ENCODE measurements at places on chromosomes 16 and 17.
A peak's percentile ranks its signal among the peaks of the same experiment; 100 is the strongest.

GRCh38 chr16:84788920-84789391 lies 30.8 kb upstream of the CRISPLD2 start:
- DNase-seq: no peak

- no peak for DNase-seq
These were observed 31.9 kb downstream of the COG1 start for GRCh38 chr17:73224663-73225305.

DNA sequence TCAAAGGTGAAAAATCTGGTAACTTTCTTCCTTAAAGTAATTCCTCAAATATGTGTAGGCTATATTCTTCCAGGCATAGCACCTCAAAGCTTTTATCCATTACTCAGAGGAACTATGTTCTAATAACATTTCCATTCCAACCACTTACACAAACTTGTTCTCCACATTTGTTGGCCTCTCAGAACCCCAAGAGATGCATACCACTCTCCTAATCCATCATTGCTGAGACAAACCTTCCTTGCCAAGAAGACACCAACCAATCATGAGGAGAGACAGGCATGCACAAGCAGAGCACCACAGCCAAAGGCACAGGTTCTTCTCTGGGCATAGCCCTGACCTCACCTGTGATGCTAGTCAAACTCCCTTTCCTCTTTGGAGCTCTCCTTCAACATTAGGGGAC lies 20.9 kb downstream of the CDH11 start:
- DNase-seq: no peak

- no peak for DNase-seq
These were observed 140.3 kb downstream of the ASIC2 start for GRCh38 chr17:33152783-33153182.

- peak; percentile 80 for DNase-seq
These were observed 24.3 kb upstream of the ZNF750 start for GRCh38 chr17:82863941-82864712.

GRCh38 chr17:326010-326621 lies 26.5 kb downstream of the RPH3AL start:
- no peak for DNase-seq

DNA sequence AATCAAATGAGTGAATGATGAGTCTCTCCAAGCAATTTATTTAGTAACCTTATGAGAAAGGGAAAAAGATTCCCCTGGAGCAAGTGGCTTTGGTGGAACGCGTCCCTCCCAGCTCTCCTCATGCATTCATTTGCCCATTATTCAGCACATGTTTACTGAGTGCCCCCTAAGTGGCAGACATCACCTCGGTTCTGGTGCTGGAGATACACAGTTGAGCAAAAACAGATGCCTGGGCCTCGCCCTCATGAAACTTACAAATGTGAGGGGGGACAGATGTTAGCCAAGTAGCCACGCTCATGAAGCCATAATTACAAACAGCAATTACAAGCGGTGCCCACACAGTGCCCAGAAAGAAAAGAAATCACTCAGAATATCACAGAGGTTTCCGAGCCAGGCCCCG lies 45.1 kb upstream of the CIBAR2 start:
- DNase-seq: no peak

DNA sequence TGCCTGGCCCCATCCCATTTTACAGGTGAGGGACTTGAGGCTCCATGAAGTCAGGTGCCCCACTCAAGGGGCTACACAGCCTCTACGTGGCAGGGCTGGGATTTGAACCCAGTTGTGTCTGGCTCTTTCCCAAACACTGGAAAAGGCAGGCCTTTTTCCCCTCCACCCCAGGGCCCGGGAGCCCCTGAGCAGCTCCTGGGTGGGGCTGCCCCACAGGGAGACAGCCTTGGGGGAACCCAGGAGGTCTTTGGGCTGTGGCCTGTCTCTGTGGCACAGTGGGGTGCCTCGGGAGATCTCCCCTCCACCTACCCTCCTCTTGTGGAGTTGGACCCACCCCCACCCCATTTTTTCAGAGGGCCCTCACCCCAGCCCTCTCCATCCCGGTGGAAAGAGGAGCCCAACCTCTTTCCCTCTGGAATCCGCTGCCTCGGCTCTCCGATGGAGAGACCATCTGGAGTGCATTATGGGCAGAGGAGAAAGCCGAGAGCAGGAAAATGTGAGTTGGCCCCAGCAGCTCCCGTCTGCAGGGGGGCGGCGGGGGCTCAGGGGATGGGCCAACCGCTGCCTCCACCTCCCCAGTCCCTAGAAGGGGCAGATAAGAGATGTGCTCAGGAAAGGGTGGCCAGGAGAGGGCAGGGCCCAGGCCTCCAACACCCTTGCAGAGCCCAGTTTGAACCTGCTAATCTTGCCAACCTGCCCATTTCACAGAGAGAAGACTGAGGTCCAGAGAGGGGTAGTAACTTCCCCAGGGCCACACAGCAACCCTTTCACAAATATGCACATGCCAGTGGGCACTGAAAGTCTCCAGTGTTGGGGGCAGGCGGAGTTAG lies 15.4 kb upstream of the TMEM92 start:
- DNase-seq: no peak

- DNase-seq: no peak
These were observed 2.9 kb downstream of the CDIP1 start for GRCh38 chr16:4535627-4536108.

DNA sequence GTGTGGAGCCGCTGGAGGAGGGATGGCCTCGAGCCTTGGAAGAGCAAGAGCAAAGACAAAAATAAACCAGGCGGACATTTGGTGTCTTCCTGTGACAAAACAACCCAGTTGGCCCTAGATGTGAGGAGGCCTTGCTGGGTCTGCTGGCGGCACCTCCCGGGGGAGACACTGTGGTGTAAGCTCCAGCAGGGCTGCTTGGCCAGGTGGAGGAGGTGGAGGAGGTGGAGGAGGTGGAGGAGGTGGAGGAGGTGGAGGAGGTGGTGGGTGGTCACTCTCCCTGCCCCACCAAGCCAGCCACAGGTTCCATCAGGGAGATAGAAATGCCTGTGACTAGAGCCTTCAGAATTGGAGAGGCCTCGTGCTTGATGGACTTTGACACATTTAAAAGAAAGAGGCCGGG lies 32.1 kb downstream of the DBNDD1 start:
- DNase-seq: no peak

DNA sequence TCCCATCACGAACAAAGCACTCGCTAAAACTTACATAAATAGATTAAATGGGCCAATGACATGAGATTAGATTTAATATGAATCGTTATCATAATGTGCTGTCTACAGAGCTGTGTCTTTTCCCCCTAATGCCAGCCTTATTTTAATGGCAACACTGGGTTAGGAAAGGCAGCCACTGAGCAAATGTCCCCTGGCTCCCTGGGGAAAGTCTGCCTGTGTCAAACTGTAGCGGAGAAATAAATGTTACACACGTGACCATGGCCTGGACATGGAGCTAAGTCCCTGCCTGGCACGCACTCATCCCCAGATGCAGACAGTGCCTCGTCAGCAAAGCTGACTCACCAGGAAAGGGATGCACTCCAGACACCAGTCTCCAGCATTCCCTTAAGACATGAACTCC lies 61.3 kb upstream of the SDK2 start:
- no peak for DNase-seq

- no peak for DNase-seq
These were observed 228.5 kb downstream of the TOX3 start for GRCh38 chr16:52318302-52319009.

GRCh38 chr16:80627108-80627507 lies 86.3 kb downstream of the DYNLRB2 start:
- DNase-seq: no peak

DNA sequence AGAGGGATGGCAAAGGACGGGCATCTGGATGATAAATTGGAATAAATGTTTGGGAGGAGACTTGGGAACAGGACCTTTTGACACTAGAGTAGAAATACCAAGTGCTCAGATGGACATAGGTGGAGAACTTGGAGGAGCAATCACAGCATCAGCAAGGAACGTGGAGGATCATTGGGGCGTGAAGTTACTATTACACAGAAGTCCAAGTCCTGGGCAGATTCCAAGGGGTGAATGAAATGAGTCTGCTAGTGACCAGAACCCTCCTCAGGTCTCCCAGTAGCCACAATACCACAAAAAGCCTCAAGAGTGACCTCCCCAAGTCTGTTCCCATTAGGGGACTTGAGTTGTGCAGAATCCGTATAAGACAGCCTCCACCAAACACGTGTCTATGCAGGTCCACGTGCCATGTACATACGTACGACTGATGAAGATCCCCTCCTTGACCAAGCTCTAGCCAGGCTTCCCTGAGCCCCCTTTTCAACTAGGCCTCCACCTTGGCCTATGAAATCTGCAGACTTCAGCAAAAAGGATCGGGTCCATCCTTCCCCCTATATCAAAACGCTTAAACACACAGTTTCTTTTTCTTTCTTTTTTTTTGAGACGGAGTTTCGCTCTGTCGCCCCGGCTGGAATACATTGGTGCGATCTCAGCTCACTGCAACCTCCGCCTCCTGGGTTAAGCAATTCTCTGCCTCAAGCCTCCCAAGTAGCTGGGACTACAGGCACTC lies 2.2 kb downstream of the C17orf67 start:
- no peak for DNase-seq

GRCh38 chr17:29292992-29293889 lies 707 bp downstream of the NUFIP2 start:
- DNase-seq: peak; percentile 56

- no peak for DNase-seq
These were observed 24.2 kb downstream of the C1QTNF1 start for GRCh38 chr17:79047923-79048825.

DNA sequence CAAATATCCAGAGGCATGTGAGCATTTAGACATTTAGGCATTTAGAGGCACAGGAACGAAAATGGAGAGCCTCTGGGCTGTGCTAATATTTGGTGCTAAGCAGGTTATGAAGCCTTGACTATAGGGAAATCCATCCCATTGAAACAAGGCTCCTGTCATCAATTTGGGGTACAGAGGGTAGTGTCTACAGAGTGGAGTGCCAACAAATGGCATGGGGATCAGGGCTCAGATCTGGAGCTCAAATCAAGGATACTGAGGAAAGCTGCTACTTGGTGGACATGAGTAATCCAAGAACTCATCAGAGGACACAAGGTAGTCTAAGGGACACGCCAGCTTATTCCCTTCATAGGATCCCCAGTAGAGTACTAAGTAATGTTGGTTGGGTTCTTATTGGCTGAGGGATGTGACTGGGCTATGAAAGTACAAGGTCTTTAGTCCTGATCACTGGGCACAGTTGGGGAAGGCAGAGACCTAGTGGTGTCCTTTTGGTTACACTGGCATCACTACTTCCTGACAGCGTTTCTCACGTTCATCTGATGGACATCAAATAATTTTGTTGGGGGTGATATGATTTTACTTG lies 5.2 kb downstream of the KRT10 start:
- DNase-seq: no peak

DNA sequence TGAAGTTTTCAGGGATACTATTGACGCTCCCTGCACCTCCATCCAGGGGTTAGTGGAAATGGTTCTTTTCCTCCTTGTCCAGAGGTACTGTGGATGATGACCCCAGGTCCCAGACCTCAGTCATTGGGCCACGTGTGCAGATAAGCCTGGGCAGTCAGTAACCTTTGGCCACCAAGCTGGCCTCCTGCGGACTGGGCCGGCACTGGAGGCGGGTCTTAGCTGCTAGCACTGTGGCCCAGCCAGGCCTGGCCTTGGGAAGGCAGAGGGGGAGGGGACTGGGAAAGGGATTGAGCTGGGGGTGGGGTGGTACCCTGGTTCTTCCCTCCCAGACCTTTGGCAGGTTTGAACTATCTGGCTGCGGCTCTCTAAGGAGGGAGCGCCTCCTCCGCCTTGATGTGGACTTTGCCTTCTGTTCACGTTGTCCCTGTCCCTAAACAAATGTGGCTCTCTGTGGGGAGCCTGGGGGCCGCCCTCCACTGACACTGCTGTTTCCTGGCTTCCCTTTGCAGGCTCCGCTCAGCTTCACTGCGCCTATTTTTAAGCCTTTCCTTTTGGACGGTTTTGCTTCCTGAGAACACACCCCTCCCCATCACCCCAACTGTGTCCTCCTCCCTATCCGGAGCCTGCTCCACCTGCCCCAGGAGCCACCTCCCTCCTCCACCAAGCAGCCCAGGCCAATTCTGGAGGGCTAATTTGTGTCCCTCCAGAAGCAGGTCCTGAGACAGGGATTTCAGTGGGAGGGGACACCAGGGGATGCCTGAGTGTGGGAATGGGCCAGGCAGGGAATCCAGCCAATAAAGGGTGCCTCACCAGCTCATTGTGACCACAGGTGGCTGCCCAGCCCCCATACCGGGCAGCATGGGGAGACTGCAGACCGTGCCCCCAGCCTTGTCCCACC lies 251.9 kb downstream of the SEC14L1 start:
- DNase-seq: no peak

DNA sequence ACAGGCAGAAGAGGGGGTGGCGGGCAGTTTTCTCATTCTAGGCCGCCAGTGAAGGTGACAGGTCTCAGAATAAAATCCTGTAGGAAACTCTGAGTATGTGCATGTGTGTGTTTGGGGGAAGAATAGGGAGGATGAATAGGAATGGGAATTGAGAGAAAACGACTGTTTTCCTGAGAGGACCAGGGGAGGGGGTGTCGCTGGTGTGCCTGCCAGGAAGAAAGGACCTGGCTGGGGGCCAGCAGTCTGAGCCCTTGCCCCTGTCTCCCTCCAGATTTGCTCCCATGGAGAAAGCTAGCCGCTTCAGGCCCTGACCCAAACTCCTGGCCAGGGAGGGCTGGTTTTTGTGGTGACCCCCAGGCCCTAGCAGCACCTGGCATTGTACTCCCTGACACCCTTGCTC lies 14.4 kb downstream of the C17orf50 start:
- no peak for DNase-seq

GRCh38 chr16:49495596-49496355 lies 122.2 kb downstream of the C16orf78 start:
- no peak for DNase-seq

DNA sequence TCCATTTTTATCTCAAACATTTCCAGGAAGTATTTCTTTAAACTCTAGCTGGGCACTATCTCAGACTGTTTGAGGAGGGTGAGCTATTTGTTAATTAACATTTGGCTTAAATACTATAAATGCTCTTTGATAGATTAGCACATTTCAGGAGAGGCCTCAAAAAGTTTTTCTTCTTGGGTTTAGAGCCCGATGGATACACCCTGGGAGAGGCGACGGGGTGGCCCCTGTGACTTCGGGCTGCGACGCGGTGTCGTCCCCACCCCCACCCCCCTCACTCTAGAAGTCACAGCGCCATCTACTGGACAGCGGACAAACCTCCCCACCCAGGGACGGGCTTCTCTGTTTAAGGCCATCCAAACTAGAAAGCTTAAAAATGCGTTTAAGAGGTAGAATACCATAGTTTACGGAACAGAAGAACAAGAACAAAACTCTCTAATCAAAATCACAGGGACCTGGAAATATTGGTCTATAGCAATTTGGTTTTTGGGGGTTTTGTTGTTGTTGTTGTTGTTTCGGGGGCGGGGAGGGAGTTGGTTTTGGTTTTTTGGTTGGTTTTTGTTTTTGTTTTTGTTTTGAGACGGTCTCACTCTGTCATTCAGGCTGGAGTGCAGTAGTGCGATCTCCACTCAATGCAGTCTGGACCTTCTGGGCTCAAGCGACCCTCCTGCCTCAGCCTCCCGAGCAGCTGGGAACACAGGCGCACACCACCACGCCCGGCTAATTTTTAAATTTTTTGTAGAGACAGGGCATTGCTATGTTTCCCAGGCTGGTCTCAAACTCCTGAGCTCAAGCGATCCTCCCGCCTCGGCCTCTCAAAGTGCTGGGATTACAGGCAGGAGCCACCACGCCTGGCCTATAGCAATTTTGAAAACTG lies 254.4 kb downstream of the C16orf95 start:
- DNase-seq: no peak

- DNase-seq: no peak
These were observed 217.9 kb downstream of the RAB11FIP4 start for GRCh38 chr17:31609331-31609730.
